ENCODE measurements at places on chromosomes 5 and 9. TPM values are rescaled to one million over a fixed set of nuclear protein-coding genes. Genes with fewer than 3 reads are reported as not detected.

Gene ADAMTS19
- 8.0 TPM for total RNA-seq

Gene PCDHA2
- 0.85 TPM for total RNA-seq

Gene CCDC192
- not detected for total RNA-seq

Gene CMYA5
- total RNA-seq: 5.6 TPM

GRCh38 chr5:76326577-76327302 lies 76.3 kb upstream of the IQGAP2 start:
- H3K4me3 ChIP-seq: no peak overlapping the region
- no peak for DNase-seq
- H3K27me3 ChIP-seq: no peaks in the 10 kb centered on the region
- H3K4me1 ChIP-seq: no peaks in the 10 kb centered on the region

Gene TXNDC8
- total RNA-seq: not detected

GRCh38 chr9:76267284-76267652 lies 127.0 kb downstream of the RFK start:
- H3K4me1 ChIP-seq: peaks cover 18% of the 10 kb centered on the region
- H3K4me3 ChIP-seq: no peak overlapping the region
- H3K27me3 ChIP-seq: no peaks in the 10 kb centered on the region
- no peak for DNase-seq
- no peak overlapping the region for H3K27ac ChIP-seq
- H3K36me3 ChIP-seq: no peaks in the 10 kb centered on the region
